ENCODE measurements at places on chromosomes 6 and 20.

- DNase-seq = no peak
These were observed 88.5 kb downstream of the DTD1 start for GRCh38 chr20:18676396-18676795.

- DNase-seq = no peak
These were observed 38.1 kb upstream of the OPN5 start for GRCh38 chr6:47743744-47744143.

- no peak for DNase-seq
These were observed 10.7 kb downstream of the MDFI start for GRCh38 chr6:41648921-41649320.

DNA sequence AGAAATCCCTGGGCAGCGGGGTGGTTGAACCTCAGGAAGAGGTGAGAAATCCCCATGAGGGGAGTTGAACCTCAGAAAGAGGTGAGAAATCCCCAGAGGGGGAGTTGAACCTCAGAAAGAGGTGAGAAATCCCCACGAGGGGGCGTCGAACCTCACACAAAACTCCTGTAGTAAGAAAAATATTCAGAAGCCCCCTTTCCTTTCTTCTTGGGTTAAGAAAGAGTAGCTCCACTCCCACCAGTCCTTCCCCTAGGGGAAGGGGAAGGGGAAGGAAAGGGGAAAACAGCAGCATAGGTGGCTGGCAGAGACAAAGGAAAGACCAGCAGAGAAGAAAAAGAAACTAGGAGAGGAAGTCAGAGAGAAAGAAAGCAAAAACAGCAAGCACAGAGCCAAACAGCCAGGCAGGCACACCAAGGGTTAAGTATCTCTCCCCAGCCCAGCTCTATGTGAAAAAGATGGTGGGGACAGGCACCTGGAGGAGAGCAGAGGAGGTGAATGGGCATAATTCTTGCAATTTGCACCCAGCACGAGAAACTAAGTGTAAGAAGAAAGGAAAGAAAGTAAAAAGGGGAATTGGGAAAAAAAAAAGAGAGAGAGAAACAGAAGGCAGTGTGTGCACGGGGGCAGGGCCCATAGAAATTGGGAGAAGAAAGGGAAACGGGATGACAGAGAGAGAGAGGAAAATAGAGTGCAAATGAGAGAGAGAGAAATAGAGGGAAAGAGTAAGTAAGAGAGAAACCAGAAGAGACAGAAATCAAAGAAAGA lies 88.2 kb downstream of the PLG start:
- no peak for DNase-seq

- DNase-seq = no peak
These were observed 20.3 kb downstream of the PACSIN1 start for GRCh38 chr6:34486106-34486740.

- DNase-seq = peak; percentile 94
These were observed 35.9 kb upstream of the FAM50B start for GRCh38 chr6:3813150-3813780.

DNA sequence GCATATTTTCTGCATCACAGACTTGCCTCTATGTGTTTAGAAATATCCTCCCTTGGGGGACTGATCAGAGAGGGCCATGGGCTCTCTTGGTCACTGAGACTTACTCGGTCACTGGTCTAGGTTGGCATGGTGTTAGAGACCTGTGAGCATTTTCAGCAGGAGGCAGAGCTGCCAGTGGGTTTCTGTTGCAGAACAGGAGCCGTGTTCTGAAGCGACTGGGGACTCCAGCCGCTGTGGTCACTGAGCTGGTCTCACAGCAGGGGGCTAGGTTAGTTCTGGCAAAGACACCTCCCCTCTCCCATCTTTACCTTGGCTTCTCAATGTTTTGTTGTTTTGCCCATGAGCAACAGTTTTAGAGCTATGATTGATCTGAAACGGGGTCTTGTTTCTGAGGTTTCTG lies 8.7 kb downstream of the TMEM181 start:
- peak; percentile 40 for DNase-seq

DNA sequence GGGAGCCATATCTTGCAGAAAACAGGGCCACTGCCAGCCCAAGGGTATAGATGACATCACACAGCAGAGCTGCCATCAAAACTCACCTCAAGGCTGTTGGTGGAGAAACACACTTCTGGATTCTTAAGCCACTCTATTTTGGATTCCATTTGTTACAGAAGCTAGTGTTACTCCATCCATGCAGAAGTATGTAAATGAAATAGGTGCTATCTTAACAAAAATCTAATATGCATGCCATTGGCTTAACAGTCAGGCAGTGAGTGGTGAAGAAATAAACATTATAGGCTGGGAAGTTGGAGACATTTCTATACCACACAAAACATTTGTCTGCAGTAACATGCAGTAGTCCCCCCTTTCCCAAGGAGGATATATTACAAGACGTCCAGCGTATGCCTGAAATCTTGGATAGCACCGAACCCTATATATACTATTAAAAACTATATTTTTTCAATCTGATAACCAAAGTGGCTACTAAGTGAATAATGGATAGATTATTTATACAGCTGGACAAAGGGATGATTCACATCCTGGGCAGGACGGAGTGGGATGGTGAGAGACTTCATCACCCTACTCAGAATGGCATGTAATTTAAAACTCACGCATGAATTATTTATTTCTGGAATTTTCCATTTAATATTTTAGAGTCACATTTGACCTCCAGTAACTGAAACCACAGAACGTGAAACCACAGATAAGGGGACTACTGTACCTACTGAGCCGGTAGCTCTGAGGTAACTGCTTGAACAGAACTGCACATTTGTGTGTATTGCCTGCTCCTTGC lies 160.0 kb upstream of the PLN start:
- no peak for DNase-seq

- no peak for DNase-seq
These were observed 48.8 kb upstream of the TSHZ2 start for GRCh38 chr20:52923123-52923937.

GRCh38 chr6:28943223-28943556 lies 19.4 kb upstream of the TRIM27 start:
- no peak for DNase-seq

DNA sequence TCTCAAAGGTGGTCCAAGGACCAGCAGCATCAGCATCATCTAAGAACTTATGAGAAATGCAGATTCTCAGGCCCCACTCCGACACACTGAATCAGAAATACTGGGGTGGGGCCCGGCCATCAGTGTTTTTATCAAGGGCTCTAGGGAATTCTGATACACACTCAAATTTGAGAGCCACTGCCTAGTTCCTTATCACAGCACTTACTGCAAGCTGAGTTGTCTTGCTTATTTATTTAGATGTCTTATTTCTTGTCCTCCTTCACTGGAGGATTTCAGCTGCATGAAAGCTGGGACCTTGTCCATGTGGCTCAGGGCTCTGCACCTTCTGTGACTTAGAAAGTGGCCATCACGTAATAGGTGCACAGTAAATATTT lies 139.4 kb upstream of the RREB1 start:
- no peak for DNase-seq

DNA sequence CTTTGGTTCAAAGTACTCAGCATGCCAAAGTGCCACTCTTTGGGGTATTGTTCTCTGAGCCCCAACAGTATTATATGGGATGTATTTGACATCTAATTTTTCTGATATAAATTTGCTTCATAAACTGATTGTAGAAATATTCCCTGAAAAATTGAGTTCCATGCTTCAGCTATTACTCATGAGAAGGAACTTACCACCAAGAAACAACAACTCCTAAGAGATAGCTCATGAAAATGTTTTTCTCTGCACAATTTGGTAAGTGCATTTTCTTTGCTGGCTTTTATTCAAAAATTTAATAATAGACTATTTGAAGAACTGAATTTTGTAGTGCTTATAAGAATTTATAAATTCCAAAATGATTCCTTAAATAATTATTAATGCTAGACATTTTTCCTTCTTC lies 12.8 kb upstream of the TPD52L1 start:
- DNase-seq = no peak

- no peak for DNase-seq
These were observed 2.4 kb upstream of the CST3 start for GRCh38 chr20:23640018-23640601.

DNA sequence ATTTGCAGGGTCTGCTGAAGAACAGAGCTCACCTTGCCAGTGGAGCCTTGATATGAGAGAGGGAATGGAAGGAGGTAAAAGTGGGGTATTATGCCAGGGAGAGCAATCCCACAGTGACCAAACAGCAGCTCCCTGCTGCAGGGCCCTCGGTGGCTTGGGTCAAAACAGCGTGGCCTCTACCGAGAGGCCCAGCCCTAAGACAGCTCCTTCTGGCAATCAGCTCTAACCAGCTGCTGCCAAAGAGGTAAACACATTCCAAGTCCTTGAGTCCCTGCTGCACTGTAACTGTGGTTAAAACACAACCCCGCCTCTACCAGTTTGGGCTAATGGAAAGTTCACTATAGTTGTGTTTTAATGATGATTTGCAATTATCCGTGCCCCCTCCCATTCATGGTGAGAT lies 1.4 kb upstream of the DAAM2 start:
- DNase-seq = peak; percentile 10

- no peak for DNase-seq
These were observed 277.5 kb downstream of the UST start for GRCh38 chr6:149024361-149024760.

- no peak for DNase-seq
These were observed 18.5 kb upstream of the C6orf141 start for GRCh38 chr6:49531774-49532569.

- DNase-seq = no peak
These were observed 241.4 kb downstream of the SLC24A3 start for GRCh38 chr20:19453862-19454261.

DNA sequence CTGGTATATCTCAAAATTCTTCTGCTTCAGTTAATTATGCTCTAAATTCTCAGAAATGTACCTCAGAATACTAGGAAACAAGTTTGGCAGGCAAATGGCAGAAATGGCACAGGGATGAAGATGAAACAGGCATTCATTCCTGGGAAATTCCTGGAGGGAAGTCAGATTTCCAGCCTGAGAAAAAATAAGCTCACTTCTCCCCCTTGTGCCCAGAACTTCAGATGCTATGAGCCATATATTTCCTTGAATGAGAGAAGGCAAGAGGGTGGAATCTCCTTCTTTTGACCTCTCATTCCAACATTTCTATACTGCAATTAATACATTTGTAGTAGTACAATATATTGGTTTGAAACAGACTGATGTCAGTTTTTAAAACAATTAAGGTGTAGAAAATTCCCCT lies 22.8 kb downstream of the RGS17 start:
- DNase-seq = no peak

- DNase-seq = peak; percentile 13
These were observed 39.4 kb upstream of the ZBP1 start for GRCh38 chr20:57659517-57660180.

GRCh38 chr6:20708367-20709124 lies 174.3 kb downstream of the CDKAL1 start:
- DNase-seq = no peak

- no peak for DNase-seq
These were observed 176.7 kb downstream of the PTPRK start for GRCh38 chr6:128343706-128344105.

- DNase-seq = no peak
These were observed 1.0 kb downstream of the EHMT2 start for GRCh38 chr6:31896493-31896855.

DNA sequence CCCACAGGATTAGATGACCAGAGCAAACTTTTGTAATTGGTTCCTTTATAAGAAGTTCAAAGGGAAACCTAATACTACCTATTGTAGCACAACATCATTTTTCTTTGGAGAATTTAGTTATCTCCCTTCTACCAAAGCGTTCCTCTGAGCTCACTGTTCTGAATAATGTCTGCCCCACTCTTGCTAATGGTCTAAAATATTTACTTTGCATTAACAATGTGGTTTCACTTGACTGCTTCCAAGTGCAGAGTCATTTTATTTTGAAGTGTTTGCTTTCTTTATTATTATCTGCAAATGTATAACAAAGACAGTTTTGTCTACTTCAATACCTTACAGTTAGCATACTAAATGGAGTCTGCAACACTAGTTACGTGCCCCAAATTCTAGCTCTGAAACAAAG lies 15.0 kb downstream of the TRAPPC3L start:
- no peak for DNase-seq

GRCh38 chr6:111805511-111806164 lies 67.6 kb downstream of the FYN start:
- DNase-seq = no peak

GRCh38 chr6:112912416-112913101 lies 565.4 kb downstream of the RFPL4B start:
- no peak for DNase-seq

GRCh38 chr6:158461954-158462353 lies 97.9 kb upstream of the TMEM181 start:
- DNase-seq = no peak

- peak; percentile 61 for DNase-seq
These were observed 58.9 kb upstream of the NXT1 start for GRCh38 chr20:23291575-23292240.

- DNase-seq = no peak
These were observed 2.6 kb upstream of the LIN28B start for GRCh38 chr6:104954190-104954797.

DNA sequence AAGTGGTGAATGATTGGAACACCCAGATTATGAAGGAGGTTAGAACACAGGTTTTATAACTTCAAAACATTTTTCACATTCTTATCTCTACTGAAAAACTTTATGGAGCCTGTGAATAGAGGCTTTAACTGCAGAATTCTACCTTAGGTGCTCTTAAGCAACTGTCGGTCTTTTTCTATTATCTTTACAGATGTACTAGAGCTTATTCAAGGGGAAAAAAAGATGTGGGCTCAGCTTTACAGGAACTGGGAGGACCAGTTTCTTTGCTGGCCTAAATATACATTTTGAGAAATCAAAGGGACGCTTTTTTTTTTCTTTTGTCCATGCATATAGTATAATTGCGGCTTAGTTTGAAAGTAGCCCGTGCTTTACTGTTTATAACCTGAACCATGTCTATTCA lies 58.9 kb downstream of the UST start:
- DNase-seq = no peak

- peak; percentile 49 for DNase-seq
These were observed 19.8 kb downstream of the HLA-E start for GRCh38 chr6:30508890-30509736.

DNA sequence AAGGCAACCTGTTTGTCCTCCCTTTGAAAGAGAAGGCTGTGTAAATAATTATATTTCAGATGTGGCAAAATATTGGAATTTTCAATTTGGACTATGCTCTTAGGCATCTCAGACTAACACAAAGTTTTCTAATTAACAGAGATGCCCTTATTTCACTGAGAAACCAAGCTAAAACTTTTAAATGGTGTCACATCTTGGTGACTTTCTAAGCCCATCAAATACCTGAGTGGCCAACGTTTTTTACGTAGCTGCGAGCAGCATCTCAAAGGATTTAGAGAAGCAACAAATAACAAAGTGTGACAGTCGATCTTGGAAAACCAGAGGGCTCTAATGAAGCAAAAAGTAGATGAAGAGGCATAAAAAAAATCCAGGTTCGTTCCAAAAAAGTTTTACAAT lies 3.4 kb upstream of the HEY2 start:
- DNase-seq = no peak
